Germinal center (tissue), 1 donor: ENCODE measurements at places on chromosomes 11 and 22.

GRCh38 chr22:46911346-46911745, 148.9 kb downstream of the TBC1D22A start:
- no peak for DNase-seq

GRCh38 chr11:9004183-9004926, 554 bp upstream of the NRIP3 start:
- DNase-seq: no peak

GRCh38 chr11:119120639-119121007, 757 bp upstream of the HINFP start:
- DNase-seq: no peak

GRCh38 chr22:17074648-17075002, 10.2 kb upstream of the IL17RA start:
- DNase-seq: no peak

DNA sequence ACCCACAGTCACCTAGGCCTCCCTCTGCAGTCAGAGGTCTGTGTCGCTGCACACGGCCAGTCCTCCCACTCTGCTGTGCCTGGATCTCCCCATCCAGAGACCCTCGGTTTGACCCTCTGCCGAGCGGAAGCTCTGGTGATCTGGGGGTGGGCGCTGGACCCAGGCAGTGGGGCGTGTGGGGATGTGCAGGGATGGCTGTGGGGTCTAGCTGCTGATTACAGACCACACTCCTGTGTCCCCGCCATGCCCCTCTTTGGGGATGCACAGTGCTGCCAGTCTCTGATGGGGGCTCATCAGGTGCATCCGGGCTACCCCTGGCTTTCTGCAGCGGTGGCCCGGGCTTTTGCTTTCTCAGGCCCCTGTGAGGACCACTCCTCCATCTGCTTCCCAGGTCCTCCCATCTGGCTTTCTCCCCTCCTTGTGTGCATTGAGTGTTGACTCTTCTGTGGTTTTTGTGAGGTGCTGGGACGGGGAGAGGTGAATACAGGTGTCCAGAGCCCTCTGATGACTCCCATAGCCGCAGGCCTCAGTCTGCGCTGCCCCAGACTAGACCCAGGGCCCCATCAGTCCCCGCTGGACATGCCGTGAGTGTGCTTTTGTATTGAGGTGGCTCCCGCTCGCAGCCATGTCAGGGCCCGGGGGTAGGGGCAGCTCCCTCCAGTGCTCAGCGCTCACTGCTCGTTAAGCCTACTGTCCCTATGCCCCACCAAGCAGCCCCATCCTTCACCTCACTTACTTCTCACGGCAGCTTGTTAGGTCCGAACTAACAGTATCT, 251.6 kb downstream of the TBC1D22A start:
- DNase-seq: no peak

DNA sequence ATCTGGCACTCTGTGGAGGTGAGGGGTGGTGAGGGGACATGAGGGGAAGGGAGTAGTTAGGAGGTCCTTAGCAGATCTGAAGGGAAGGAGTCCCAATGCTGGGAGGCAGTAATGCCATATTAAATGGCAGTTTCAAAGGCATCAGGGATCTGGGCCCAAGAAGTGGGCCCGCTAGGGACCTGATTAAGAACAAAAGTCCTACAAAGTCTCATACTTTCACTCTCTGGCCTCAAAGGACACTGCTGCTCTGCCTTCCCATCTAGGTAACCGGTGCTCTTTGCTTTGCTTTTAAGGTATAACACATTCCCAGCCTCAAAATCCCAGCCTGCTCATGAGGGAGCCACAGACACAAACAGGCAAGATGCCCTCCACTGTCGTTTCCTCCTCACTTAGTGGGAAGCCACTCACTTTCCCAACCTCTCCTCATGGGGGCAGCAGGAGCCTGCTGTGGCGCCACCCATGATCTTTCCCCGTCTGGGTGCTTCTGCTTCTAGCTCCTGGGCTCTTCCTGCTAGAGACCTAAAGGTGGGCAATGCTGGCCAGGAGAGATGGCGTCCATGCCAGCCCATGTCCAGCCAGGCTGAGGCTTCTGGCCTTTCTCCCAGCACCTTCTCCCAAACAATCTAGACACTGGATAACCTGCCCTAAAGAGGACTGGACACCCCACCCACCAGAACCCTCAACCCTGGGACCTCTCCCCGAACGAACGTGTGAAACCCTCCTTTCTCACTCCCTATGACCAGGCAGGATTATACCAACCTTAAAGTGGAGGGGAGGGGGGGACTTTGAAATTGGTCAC, 68.3 kb downstream of the PLEKHA7 start:
- peak; percentile 69 for DNase-seq

DNA sequence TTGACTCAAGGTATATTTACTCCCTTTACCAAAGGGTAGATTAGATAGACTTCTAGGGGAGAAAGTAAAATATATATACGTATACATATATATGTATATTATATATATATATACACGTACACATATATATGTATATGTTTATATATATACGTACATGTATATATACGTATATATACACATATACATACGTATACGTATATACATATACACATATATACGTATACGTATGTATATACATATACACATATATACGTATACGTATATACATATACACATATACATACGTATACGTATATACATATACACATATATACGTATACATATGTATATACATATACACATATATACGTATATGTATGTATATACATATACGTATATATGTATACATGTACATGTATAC, 430.5 kb upstream of the ANO3 start:
- DNase-seq: no peak

DNA sequence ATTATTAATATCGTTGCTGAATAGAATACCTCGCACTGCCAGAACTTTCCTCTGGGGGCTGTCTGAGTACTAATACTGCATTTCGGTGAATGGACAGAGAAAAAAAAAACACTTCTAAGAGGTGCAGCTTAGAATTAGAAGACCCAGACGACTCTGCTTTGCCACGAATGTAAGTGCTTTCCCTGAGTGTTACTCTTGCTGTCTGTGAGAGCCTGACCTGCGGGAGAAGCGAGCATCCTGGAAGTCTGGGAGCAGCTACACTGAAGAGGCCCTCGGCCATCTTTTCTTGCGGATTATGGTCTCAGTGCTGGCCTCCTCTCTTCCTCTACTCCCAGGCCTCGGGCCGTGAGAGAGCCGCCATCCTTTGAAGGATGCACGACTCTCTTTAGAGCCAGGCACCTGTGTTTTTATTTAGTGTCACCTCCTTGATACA, 94.9 kb downstream of the SCN3B start:
- peak; percentile 38 for DNase-seq

DNA sequence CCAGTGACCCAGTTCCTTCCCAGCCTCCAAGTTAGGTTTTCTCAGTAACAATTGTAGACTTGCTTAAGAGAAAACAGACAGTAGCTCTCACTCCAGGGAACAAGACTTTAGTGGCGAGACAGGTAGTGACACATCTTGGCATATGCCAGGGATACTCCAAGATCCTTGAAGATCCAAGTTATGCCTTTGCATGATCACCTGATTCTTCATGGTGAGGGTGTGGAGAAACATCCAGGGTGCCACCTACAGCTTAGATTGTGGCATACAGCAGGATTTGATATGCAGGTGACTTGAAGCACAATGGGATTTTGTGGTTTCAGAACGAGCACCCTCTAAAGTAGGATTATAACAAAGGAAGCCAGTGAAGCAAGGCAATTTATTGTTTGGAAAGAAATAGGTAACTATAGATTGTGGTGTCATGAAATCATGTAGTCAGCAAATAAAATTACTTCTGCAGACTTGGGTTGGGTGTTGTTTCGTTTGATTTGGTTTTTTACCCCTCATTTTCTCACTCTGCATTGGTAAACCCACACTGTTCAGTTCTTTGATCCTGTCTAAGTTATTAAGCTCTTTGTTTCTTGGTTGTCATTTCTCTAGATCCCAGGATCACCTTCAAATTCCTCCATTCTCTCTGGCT, 9.2 kb downstream of the POU2AF3 start:
- DNase-seq: no peak

DNA sequence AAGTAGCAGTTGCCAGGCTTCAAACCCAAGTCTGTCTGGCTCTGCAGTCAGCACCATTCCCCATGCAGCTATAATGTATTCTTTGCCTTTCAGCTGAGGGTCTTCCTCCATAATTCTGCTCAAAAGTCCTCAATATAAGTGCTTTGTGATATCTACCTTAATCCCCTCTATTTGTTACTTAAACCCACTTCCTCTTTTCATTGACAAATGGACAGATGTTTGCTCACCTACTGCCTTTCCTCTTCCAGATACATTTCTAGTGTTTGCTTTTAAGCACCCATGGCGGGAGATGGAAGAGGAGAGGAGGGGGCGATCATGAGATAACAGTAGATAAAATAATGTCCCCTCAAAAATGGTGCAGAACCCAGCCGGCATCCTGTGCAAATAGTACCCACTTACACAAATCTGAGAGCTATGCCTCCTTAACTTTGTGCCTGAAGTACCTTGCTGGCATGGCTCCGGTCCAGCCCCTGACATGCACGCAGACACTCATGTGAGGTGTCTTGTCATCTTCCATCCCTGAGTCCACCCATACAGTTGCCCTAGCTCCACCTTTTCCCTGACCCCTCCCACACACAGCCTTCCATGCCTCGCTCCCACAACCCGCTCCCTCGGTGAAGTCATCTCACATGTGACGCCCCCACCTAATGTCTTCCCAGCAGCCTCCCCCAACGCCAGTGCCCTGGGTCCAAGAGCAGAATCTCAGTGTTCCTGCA, 109.6 kb downstream of the TRIM29 start:
- DNase-seq: no peak

DNA sequence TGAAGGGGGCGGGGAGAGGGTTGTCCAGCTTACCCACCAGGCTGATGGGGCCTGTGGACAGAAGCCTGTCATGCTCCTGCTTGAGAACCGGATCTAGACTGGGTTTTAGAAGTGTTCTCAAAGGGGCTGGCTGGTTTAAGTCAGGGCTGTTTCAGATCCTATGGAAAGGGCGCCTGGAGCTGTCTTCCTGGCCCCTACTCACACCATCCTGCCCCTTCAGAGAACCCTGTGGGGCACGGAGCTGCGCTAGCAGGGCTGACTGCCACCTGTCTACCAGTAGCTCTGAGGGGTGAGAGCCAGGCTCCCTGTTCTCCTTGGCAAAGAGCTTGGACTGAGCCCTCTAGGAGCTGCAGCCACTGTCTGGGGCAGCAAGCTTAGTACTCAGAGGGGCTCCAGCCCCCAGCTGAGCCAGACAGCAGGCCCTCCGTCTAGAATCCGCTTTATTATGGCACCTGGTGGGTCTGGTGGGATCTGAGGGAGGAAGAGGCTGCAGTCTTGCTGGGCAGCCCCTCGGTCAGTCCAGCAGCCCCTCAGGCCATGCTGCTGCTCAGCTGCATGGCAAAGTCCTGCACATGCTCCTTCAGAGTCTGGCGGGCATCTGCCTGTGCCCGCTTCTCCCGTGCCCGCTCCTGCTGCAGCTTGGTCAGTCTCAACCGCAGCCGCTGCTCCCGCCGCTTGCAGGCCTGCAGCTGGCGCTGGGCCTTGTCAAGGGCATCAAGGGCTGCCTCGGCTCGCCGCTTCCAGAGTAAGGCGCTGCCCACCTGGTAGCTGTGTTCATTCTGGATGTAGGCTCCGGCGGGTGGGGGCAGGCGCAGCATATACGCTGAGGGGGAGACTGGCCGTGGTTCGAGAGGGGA, 2.3 kb downstream of the THAP7 start:
- DNase-seq: no peak

DNA sequence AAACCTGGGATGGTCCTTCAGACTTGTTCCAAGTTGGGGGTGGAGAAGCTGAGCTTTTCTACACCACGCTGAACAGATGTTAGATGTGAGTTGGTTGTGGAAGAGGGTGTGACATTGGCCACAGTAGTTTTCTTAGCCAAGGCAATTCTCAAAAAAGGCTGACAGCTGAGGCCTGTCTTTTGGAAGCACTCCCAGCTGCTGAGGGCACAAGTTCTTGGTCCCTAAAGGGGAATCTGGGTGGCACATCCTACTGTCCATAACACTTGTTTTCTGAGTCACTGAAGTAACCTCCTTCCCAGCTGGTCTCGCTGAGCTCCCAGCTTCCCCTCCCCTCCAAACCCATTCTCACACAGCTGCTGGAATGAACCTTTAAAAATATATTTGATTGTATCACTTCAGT, 375.7 kb upstream of the KIRREL3 start:
- no peak for DNase-seq
